Neural progenitor cell (in vitro differentiated cells): ENCODE measurements at places on chromosomes 4 and X. TPM values are rescaled to one million over a fixed set of nuclear protein-coding genes. Genes with fewer than 3 reads are reported as not detected.

TMEM271 gene
- total RNA-seq = not detected in 2 replicates

XAGE2 gene
- not detected in 2 replicates for total RNA-seq

DNA sequence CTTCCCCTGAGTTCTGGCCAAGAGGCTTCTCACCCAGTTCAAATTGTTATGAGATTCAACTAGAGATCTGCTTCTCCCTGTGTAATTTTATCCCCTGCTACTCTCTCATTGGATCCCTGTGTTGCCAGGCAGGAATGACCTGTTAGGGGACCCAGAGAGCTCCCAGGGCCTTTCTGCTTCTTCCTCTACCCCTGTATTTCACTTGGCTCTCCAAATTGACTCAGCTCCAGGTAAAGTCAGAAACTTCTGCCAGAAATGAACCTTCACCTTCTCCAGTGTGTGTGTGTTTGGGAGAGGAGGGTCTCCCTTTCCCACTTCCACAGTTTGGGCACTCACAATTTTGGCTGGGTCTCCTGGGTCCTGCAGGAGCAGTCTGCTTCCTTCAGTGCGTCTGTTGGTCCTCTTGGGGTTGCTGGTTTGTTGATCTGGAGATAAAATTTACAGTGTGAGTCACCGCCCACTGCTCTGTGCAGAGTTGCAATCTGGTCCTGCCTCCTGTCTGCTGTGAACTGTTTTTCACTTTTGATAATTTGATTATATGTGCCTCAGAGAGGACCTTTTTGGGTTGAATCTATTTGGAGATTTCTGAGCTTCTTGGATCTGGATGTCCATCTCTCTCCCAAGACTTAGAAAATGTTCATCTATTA is 112.4 kb upstream of the EDA2R start:
- DNase-seq = no peak

DNA sequence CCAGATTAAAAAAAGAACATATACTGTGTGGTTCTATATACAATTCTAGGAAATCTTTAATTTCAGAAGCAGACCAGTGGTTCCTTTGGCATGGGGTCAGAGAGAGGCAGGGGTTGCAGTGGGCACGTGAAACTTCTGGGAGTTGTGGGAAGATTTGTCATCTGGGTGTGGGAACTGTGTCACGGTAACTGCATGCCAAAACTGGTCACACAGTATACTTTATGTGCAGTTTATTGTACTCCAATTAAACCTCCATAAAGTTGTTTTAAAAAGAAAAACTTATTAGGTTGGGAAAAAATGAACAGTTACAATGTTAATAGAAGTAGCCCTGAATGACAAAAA is 26.7 kb upstream of the STS start:
- DNase-seq = no peak

GRCh38 chr4:48660347-48660746 is 119.7 kb downstream of the FRYL start:
- DNase-seq = no peak

DNA sequence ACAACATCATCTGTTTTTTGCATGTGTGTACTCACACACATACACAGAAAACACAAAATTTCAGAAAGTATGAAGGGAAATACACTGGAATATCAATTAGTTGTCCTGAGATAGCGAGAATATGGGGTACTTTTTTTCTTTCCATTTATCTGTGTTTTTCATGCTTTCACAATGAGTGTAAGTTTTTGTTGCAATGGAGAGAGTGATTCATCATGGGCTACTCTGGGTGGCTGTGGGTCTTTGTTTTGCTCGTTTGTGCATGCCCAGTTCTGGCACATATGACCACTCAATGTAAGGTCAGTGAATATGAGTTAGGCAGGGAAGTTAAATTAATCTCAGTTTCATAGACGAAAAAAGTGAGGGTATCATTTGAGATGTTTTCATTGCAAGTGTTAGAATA is 26.9 kb downstream of the XK start:
- DNase-seq = no peak

DNA sequence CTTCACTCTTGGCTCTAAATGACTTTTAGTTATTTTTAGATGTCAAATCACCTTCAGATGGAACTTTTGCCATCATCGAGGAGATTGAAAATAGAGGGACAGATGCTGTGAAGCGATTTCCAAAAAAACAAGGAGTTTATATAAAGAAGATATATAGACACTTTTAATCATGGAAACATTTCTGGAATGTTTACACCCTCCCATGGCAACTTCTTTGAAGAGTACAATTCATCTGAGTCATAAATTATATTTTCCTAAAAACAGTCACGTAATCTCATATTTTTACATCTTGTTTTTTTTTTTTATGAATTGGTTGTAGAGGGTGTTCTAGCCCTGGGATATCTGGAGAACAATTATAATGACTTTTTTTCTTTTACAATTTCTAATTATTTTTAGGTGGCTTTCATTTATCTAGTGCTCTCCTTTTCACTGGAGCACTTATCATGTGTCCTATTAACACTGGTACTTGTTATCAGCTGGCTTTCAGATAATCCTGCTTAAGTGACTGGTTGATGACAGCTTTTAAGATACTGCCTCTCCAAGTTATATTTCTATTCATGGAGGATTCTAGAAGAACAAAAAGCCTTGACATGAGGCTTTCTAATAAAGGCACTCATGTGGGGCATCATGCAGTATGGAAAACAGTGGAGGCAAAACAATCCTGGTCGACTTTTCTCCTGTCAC is 24.9 kb downstream of the PCDH7 start:
- peak; percentile 9 for DNase-seq

DNA sequence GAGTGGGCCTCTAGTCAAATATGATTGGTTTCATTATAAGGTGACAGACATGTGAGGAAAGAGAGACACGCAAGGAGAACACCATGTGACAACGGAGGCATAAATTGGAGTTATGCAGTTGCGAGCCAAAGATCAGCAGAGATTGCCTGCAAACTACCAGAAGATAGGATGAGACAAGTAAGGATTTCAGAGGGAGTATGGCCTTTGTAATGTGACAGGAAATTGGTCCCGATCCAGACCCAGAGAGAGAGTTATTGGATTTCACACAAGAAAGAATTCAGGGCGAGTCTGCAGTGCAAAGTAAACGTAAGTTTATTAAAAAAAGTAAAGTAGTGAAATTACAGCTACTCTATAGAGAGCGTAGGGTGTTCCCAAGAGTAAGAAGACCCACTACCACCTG is 35.7 kb upstream of the NDST4 start:
- DNase-seq = no peak

- DNase-seq = no peak
Measured at GRCh38 chr4:119024102-119024501, 111.5 kb upstream of the MYOZ2 start.

DNA sequence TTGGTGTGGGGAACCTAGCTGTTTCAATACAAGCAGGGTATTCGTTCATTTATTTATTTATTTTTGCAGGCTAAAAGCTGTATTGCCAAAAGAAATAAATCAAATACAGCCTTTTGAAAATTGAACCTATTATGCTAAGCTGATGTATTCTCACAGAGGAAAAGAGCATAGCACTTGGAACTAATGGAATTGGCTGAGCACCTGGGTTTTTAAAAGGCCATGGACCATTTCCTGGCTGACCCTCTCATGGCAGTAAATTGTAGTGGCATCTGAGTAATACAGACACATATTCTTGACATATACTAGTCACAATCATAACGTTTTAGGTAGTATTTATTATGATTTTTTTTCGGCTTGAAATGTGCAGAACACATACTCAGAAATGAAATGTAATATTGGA is 71.8 kb upstream of the ALG13 start:
- no peak for DNase-seq

UCP1 gene
- 0.28 TPM in 1 of 2 replicates, not detected in the other for total RNA-seq

STOX2 gene
- 11.6 and 13.3 TPM in 2 replicates for total RNA-seq

ATP8A1 gene
- total RNA-seq = 27.6 and 46.1 TPM in 2 replicates

ITM2A gene
- total RNA-seq = 1.8 and 2.2 TPM in 2 replicates

DNA sequence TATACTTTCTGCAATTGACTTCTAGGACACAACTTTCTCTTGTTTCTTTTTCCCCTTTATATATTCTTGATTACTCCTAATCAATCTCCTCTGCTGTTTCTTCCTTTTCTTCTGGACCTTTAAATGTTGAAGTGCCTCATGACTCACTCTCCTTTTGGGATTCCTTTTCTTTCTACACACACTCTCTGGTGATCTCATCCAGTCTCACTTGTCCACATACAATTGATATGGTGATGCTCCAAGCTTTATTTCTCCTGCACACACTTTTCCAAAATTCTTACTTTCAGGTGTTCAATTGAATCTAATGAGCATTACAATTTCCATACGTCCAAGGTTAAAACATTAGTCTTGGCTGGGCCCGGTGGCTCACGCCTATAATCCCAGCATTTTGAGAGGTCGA is 794.8 kb upstream of the EPHA5 start:
- DNase-seq = no peak

DNA sequence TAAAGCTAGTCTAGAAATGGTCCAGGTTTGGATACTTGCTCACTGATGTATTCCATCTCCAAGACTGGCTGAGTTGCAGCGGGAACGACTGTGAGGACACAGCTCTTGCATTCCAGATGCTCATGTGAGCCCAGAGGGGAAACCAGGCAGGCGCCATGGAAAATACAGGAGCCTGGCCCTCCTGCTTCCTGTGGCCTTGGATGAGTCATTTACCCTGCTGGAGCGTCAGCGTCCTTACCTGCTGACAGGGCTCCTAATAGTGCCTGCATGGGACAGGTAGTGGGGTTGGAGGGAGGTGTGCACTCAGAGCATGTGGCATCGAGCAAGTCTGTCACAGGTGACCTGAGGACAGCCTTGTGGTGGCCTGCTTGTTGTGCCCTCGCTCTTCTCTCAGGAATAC is 69.4 kb downstream of the NSG1 start:
- no peak for DNase-seq

GRCh38 chrX:20445109-20445508 is 178.4 kb upstream of the RPS6KA3 start:
- DNase-seq = no peak

DNA sequence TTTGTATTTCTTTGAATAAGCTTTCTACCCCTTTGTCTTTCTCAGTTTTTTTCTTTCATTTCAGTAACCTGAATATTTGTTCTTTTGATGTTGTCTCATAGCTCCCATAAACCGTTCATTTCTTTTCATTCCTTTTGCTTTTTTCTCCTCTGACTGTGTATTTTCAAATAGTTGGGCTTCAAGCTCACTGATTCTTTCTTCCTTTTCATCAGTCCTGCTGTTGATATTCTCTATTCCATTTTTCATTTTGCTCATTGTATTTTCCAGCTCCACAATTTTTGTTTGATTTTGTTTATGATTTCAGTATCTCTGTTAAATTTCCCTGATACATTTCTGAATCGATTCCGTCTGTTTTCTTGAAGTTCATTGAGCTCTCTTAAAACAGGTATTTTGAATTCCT is 129.6 kb upstream of the NUDT6 start:
- no peak for DNase-seq
